Fibroblast of skin of back (primary cell): ENCODE measurements at places on chromosomes 12 and 14.

DNA sequence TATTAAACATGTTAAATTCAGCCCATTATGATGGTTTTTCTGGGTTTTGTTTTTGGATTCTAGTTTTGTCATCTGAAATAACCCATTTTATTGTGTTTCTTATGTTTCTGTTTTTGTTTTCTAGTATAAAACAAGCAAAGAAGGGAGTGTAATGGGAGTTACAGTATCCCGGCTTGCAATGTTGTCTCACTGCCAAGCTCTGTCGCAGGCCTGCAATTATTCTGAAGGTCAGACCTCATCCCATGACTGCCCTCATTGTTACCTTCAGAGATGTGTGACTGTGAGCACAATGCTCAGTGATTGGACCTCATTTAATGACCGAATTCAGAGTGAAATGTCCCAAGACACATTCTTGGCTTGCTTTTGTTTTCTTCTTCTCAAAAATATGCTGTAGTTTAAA, 73.0 kb upstream of the ATF1 start:
- no peak for DNase-seq

GRCh38 chr12:26524862-26525465, 308.0 kb downstream of the ITPR2 start:
- DNase-seq, result peak; percentile 12

GRCh38 chr14:20652996-20653975, 11.8 kb upstream of the OR6S1 start:
- DNase-seq, result peak; percentile 54

- no peak for DNase-seq
Observed at GRCh38 chr12:119239040-119239439, 60.3 kb downstream of the HSPB8 start.

DNA sequence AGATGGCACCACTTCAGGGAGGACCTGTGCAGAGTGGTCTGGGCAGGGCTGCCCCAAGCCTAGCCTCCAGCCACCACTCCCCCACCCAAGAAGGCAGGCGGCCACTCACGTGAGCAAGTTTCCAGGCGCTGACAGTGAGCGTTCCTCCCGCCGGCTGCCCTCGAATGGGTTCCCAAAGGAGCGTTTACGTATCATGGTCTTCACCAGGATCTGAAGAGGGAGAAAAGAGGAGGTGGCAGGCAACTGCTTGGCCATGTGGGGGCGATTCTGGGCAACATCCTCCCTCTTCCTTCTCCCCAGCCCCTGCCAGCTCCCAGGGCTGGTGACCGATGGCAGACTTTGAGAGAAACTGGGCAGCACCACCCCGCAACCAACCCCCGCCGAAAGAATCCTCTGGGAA, 35.1 kb downstream of the P2RX4 start:
- no peak for DNase-seq

DNA sequence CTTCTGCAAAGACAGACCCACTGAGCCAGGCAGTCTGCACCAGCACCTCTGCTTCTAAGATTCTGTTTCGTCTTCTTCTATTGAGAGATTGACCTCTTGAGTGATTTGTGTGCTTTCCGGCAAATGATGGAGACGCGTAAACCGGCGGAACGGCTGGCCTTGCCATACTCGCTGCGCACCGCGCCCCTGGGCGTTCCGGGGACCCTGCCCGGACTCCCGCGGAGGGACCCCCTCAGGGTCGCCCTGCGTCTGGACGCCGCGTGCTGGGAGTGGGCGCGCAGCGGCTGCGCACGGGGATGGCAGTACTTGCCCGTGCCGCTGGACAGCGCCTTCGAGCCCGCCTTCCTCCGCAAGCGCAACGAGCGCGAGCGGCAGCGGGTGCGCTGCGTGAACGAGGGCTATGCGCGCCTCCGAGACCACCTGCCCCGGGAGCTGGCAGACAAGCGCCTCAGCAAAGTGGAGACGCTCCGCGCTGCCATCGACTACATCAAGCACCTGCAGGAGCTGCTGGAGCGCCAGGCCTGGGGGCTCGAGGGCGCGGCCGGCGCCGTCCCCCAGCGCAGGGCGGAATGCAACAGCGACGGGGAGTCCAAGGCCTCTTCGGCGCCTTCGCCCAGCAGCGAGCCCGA, 703 bp downstream of the ASCL4 start:
- no peak for DNase-seq

GRCh38 chr12:6979453-6979852, 8.7 kb downstream of the EMG1 start:
- no peak for DNase-seq

DNA sequence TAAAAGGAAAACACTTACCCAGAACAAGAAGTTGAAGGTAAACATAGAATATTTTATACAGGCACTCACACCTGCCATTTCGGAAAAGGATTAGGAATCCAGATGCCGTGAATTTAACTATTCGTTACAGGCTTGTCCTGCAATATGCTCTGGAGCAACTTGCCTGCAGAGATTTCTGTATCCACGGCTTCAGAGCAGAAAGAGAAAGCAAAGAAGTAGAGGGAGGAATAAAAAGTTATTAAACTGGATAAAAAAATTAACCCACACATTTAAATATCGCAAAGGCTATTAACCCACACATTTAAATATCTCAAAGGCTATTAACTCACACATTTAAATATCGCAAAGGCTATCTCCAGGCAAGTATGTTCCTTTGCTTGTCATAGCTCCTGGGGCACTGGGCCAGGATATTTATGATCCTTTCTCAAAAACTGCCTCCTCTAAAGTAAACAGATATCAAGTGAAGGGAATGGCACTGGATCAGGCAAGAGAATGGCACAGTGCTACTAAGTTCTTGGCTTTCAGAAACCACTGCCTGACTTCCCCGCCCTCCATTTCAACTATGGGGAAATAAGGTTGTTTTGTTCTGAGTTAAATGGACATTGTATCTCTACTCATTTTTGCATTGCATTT, at the start of gene TSPAN8:
Gene TSPAN8, minus strand, starts transcription at position 399 of the 633 bp plus-strand sequence. Its CDS starts 321 bp downstream, at position 78.
- DNase-seq, result no peak

- DNase-seq, result peak; percentile 64
Observed at GRCh38 chr12:80175307-80175930, 76.1 kb downstream of the OTOGL start.

DNA sequence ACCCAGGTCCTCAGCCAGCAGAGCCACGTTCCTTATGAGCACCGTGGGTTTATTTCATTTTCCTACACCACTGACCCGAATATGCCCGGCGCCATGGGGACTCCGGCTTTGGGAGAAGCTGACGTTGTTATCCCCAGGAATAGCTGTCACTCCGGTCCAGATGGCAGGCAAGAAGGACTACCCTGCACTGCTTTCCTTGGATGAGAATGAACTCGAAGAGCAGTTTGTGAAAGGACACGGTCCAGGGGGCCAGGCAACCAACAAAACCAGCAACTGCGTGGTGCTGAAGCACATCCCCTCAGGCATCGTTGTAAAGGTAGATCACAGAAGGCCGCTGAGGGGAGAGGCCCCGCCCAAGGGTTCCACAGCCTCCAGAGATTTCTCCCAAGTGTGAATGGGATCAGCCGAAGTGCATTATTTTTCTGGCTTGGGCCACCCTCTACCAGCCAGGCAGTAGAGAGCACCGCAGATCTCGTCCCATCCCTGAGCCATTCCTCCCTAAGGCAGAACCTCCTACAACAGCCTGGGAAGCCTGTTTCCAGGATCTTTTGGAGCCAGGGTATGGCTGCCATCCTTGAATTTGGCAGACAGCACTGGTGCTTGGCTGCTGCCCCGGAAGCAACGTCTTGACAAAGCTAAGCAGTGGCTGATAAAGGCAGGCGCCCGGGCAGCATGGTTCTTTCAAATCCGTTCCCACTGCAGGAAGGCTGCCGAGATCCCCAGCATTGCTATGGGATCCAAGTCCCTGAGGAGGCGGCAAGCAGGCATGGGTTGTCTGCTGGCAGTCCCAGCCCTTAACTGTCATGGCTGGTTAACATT, 17.8 kb downstream of the CDK2AP1 start:
- no peak for DNase-seq

DNA sequence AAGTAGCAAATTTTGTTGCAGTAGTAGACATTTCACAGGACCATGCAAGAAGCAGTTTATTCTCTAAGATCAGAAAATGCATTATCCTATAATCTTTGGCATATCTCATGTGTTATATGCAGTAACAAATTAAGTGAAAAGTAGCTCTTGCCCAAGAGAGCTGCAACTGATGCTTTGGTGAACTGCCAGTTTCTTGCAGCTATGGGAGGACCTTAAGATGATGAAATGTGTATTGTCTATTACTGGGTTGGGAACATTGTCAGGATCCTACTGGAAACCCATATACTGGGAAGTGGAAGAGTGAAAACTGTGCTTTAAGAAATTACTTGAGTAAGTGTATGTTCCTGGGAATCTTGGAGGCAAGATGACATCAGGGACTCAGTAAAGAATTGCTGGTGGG, 238.8 kb downstream of the DACT1 start:
- DNase-seq, result peak; percentile 54

DNA sequence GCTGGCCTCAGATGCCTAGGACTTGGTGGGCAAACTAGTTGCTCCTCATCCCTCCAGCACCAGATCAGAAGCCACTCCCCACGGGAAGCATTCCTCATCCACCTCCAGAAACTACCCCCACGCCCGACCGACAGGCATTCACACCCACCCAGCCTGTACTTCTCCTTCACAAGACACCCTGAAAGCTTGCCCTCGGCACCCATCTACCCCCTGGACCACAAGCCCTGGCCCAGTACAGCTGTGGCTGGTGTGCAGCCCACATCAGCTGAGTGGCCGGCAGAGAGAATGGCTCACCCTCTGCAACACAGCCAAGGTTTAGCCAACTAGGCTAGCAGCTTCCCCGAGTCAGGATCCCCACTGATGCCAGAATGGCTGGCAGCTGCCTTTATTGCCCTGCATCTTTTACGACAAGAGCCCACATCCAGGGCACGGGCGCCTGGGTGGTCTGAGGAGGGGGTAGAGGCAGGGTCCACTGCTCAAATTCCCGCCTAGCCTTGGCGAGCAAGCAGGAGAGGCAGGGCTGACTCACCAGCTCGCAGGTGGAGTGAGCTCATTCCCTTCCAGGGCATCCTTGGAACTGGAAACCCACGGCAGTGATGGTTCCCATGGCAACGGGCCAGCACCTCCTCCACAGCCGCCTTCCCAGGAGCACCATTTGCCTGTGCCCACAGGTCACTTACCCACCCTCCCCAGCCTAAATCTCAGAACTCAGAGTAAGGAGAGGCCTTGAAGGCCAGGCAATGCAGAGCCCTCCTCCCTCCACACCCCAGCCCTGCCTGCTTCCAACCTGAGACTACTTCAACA, 17.1 kb downstream of the ACTN1 start:
- no peak for DNase-seq
